ENCODE measurements at places on chromosomes 12 and 14. TPM values are rescaled to one million over a fixed set of nuclear protein-coding genes. Genes with fewer than 3 reads are reported as not detected.
A peak's percentile ranks its signal among the peaks of the same experiment; 100 is the strongest.

The B4GALNT3 gene
- total RNA-seq, result 0.93 TPM

The ST8SIA1 gene
- not detected for total RNA-seq

DNA sequence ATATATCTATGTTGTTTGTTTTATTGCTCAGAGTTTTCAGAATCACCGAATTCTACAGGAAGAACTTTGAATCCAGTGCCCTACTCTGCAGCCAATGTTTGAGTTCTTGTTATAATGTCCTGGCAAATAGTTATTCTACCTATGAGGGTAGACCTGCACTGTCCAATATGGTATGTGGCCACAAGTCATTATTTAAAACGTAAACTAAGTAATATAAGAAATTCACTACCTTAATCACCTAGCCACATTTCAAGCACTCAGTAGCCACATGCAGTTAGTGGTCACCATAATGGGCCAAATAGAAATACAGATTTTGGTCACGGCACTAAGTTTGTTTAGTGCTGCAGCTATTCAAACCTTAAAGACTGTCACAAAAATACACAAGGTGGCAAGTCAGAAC, 26.4 kb downstream of the GNPTAB start:
- H3K4me3 ChIP-seq, result no peak overlapping the region
- H3K27me3 ChIP-seq, result no peaks in the 10 kb centered on the region
- no peaks in the 10 kb centered on the region for H3K36me3 ChIP-seq
- peak overlapping the region; percentile 67 for H3K27ac ChIP-seq
- H3K4me1 ChIP-seq, result peaks cover 26% of the 10 kb centered on the region

GRCh38 chr14:61147831-61148549, 133.1 kb downstream of the TMEM30B start:
- no peak for DNase-seq
- no peak overlapping the region for H3K4me3 ChIP-seq
- H3K27ac ChIP-seq, result no peak overlapping the region
- no peaks in the 10 kb centered on the region for H3K4me1 ChIP-seq
- no peaks in the 10 kb centered on the region for H3K27me3 ChIP-seq

Measured in natural killer cell (primary cell).